ENCODE measurements at places on chromosomes 3 and 15.

GRCh38 chr3:174949523-174949922 lies 90.4 kb downstream of the NAALADL2 start:
- no peak for DNase-seq

GRCh38 chr3:36846406-36846805 lies 82.1 kb upstream of the DCLK3 start:
- no peak for DNase-seq

GRCh38 chr3:150925751-150926201 lies 20.5 kb upstream of the MINDY4B start:
- DNase-seq, result peak; percentile 62

- no peak for DNase-seq
Observed at GRCh38 chr15:78037328-78037727, 40.2 kb downstream of the TBC1D2B start.

DNA sequence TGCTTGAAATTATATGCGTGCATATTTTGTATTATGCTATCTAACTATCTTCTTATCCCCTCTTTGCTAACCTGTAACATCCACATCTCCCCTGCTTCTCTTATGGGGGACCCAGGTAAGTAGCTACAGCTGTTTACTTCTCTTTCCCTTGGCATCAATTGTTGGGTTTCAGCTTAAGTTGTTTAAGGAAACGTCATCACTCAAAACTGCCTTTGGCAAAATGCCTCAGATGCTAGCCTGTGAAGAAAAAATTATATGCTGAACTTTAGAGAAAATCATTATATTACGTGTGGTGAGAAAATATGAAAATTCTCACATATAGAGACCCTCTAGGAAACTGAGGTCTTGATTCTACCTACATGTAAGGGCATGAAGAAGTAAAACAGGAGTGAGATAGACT lies 447.0 kb upstream of the NECTIN3 start:
- no peak for DNase-seq

GRCh38 chr15:35308802-35309201 lies 223.7 kb upstream of the NANOGP8 start:
- DNase-seq, result no peak

DNA sequence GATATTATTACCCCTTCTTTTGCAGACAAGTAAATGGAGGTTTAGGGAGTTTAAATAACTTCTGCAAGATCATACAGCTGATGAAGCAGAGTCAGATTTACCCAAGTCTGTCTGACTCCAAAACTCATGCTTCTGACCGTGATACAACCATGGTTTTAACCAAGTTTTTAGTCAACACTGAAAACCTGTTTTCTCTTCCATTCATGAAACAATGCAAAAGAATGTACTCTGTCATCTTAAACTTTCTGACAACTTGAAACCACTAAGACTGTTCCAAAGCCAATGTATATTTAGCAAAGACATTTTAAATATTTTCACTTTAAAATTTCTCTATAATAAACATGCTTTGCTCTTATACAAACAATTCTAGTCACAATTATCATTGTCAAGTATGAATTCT lies 77.0 kb upstream of the RBMS3 start:
- no peak for DNase-seq

- DNase-seq, result no peak
Observed at GRCh38 chr3:125108833-125109535, 53.2 kb upstream of the HEG1 start.
